ENCODE measurements at places on chromosomes 2 and 18. TPM values are rescaled to one million over a fixed set of nuclear protein-coding genes. Genes with fewer than 3 reads are reported as not detected.

CXCR1 gene
- not detected for total RNA-seq

TMEM163 gene
- total RNA-seq, result 2.4 TPM

WDSUB1 gene
- total RNA-seq, result 6.7 TPM

CREG2 gene
- total RNA-seq, result 0.17 TPM

GRB14 gene
- 6.0 TPM for total RNA-seq

PFN4 gene
- 1.9 TPM for total RNA-seq

UPP2 gene
- total RNA-seq, result not detected

RFX8 gene
- total RNA-seq, result 0.25 TPM

FBXO48 gene
- 0.54 TPM for total RNA-seq

TMEM169 gene
- total RNA-seq, result 3.8 TPM

IL36RN gene
- total RNA-seq, result 0.04 TPM

TANC1 gene
- 18.5 TPM for total RNA-seq

DNA sequence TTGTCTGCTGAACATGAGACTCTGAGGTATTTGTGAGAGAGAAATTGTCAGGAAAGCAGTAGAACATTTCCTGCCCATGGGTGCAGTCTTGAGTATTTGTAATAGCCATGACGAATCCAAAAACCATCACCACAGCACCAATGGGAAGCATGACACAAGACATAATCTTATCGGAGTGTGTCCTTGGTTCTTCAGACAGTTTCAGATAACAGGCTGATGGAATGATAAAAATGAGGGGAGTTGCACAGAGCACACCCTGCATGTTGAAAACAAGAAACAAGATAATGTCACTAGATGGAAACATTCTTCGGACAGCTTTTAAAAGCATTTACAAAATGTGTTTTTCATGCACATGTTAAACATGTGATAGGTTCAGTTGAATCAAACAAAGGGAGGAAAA, 56.9 kb downstream of the SLC38A11 start:
- no peak for DNase-seq

- DNase-seq, result no peak
Observed at GRCh38 chr2:99832926-99833325, 309.5 kb downstream of the AFF3 start.

DNA sequence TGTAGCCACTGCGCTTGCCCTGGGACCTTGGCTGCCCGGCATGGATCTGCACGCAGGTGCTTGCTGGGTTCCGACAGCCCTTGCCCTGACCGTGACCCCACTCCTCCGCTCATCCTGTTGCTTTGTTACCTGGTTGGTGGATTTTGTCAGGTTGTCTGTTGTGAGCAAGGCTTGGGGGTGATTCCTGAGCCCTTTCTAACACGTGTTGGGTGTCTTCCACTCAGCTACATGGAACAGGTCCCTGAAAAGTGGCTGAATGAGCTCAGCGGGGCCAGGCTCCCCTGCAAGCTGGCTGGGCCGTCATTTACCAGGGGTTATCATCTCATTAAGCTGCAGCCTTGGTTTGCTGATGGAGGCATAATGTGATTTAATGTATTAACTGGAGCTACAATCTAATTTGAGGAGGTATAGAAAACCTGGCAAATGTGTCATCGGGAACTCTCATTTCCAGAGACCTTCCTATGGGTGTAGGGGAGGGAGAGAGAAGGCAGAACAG, 24.6 kb downstream of the RAMP1 start:
- DNase-seq, result no peak

GRCh38 chr2:183497861-183498260, 373.6 kb downstream of the NUP35 start:
- no peak for DNase-seq

DNA sequence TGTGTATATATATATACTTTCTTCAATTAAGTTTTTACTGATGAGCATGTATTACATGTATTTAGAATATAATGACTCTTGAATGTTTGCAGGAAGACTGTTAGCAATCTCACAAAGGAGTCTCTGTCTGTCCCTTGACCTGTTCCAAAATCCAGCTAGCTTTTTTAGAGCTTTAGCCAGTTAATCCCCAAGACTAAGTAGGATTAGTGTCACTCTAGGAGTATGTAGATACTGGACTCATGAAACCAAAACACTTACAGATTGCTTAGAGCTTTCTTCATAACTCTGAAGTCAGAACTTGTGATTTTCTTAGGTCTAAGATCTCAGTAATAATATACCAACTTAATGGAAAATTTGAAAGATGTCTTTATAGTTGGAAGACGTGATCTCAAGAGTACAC, 2.2 kb downstream of the UBXN4 start:
- no peak for DNase-seq

DNA sequence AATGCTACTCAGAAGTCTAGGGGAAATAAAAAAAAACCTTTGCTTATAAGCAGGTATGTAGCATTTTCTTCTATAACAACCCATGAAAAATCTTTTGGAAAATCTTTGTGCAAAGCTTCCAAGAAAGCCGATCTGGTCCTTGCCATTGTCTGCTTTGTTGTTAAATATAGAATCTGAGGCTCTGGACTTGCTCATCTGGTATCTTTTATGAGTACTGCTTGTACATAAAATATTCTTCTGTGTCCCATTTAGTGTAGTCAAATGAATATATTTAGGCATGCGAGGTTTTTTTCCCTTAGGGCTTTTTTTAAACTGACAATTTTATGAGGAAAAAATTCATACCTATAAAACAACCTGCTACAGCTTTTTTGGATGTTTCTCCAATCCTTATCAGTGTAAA, 45.0 kb upstream of the RMND5A start:
- DNase-seq, result no peak

- DNase-seq, result no peak
Observed at GRCh38 chr18:43275546-43275945, 1.7 kb downstream of the SYT4 start.

GRCh38 chr2:66872081-66872985, 437.4 kb downstream of the MEIS1 start:
- no peak for DNase-seq

DNA sequence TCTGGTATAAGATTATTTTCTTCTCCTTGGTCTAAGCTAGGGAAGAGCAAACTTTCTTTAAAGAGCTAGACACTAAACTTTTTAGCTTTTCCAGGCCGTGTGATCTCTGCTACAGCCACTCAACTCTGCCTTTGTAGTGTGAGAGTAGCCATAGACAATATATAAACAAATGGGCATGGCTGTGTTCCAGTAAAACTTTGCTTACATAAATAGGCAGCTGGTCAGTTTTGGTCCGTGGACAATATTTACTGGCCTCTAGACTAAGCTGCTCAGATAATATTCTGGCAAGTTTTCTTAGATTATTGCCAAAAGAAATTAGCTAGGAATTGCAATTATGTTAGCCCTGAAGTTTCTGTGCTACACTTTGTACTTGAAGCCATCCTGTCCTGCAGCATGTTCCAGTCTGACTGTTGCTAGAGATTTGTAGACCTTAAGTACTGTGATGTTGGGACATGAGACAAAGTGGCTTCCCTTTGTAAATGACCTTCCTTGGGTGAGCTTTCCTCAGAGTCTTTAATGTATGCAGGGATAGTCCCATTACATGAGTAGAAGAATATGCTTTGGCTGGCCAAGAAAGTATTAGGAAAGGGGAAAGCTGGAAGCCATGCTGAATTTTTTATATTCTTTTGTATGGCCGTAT, 126.9 kb downstream of the SOX11 start:
- DNase-seq, result no peak

GRCh38 chr18:808502-808901, 3.5 kb downstream of the YES1 start:
- no peak for DNase-seq

DNA sequence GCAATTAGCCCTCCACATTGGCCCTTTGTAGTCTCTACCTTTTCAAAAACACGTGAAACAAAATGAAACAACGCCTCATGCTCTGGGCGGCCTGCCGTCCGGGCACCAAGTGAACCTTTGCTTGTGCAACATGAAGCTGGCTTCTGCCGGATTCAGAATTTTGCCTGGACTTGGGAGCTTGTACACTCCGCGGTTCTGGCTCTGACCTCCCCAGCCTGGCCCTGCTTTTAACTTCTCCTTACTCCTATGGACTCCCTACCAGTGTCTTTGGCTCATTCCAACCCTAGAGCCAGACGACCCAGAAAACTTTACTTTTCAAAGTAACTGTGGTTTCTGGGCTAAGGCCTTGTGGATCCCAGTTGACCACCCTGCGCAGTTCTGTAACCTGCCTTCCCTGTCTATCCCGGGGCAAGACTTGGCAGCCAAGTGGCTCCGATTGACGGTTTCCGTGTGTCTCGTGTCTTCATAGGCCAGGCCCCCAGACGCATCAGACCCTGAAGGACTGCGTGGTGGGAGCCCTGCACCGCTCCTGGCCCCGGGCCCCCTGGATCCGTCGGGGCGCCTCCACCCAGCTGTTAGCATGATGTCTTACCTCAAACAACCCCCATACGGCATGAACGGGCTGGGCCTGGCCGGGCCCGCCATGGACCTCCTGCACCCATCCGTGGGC, 1.9 kb downstream of the OTX1 start:
- no peak for DNase-seq

- no peak for DNase-seq
Observed at GRCh38 chr2:237278568-237278967, 135.4 kb downstream of the COL6A3 start.

DNA sequence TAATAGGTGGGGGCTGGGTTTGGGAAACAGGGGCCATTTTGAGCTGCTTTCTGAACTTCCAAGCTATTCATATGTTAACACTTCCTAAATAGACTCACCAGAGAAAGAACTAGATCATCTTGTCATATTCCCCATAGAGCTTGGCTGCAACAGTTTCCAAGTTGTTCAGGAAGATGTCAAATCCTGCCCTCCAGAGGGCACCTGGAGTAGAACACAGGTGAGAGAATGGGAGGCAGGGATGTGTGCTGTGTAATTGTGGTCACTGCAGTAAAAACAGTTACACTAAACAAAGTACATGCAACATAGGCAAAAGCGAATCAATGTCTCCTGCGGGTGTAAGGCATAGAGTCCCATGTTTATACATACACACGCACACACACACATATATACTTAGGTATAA, 34.5 kb upstream of the LRRC30 start:
- no peak for DNase-seq

- DNase-seq, result no peak
Observed at GRCh38 chr2:210662560-210662959, 106.2 kb downstream of the CPS1 start.

- no peak for DNase-seq
Observed at GRCh38 chr18:7855028-7855427, 287.9 kb downstream of the PTPRM start.

- no peak for DNase-seq
Observed at GRCh38 chr18:69648486-69648885, 247.8 kb downstream of the DOK6 start.

GRCh38 chr18:58838165-58838860, 26.4 kb upstream of the ZNF532 start:
- no peak for DNase-seq

- no peak for DNase-seq
Observed at GRCh38 chr2:64858541-64859311, 130.5 kb upstream of the SLC1A4 start.

DNA sequence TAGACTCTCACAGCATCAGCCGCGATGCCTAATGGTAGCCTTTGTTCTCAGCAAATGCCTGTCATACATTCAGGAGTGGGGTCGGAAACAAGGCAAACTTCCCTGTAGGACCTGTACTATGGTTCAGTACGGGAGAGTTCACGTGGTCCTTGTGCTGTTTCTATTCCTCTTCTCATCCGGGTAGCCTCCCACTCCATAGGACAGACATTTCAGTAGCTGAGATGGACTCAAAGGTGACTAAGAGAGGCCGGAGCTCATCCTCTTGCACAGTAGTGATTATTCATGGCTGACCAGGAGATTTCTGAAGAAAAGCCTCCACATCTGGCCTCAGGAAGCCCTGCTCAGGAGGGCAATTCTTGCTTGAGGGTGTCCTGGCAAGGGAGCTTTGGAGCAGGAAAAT, 117.8 kb upstream of the SPRED2 start:
- DNase-seq, result no peak

- no peak for DNase-seq
Observed at GRCh38 chr18:26863122-26863879, 2.2 kb downstream of the AQP4 start.

- DNase-seq, result no peak
Observed at GRCh38 chr18:54135216-54135615, 89.3 kb downstream of the MBD2 start.

DNA sequence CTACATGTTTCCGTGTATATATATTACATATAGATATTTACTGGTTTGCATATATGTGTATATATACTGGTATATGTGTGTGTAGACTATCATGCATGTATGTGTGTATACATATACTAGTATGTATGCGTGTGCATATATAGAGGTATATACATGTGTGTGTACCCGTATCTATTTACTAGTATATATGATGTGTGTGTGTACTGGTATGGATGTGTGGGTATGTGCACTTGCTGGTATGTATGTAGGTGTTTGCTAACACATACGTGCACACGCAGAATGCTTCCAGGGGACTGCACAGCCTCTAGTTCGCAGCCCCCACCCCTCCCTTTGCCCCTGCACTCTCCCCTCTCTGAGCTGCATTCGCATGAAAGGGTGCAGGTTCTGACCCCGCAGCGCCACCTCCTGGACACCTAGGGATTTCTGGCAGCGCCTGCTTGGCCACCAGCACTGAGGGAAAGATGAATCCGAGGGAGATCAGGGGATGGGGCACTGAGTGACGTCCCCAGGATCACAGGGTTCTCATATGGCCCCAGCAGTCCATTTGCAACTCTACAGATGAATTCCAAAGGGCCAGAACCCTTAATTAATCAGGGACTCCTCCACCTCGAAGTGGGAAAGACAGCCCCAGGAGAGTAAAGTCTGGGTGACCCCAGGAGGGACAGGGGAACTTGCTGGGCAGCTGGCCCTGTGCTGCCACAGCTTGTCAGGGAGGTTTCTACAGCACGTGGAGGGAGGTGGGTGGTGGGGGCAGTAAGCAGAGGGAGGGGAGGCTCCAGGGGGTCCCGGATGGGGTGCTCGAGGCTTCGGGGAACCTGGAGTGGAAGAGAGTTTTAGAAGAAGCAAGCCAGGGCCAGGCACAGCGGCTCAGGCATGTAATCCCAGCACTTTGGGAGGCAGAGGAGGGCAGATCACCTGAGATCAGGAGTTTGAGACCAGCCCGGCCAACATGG, 66.8 kb upstream of the ASAP2 start:
- no peak for DNase-seq

GRCh38 chr2:160647967-160648685, 154.5 kb upstream of the RBMS1 start:
- no peak for DNase-seq

- DNase-seq, result no peak
Observed at GRCh38 chr2:65299246-65299645, 71.6 kb downstream of the ACTR2 start.

GRCh38 chr2:136149011-136149410, 31.1 kb upstream of the CXCR4 start:
- no peak for DNase-seq
